ENCODE measurements at places on chromosomes 7 and 10.

DNA sequence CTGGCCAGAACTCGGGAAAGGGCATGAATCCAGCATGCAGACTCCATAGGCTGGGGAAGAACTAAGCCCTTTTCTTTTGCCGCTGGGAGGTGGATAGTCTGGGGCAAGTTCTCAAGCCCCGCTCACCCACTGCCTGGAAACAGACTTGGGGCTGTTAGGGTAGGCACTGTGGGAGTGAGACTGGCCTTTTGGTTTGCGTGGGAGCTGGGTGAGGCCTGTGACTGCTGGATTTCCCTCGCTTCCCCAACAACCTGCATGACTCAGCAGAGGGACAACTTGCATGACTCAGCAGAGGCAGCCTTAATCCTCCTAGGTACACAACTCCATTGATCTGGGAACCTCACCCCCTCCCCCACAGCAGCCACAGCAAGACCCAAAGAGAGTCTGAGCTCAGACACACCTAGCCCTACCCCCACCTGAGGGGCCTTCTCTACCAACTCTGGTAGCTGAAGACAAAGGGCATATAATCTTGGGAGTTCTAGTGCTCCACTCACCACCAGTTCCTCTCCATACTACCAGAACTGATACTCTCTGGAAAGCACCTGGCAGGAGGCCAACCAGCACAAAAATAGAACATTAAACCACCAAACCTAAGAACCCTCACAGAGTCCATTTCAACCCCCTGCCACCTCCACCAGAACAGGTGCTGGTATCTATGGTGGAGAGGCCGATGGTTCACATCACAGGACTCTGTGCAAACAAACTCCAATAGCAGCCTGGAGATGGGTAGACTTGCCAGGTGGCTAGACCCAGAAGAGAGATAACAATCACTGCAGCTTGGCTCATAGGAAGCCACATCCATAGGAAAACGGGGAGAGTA is 81.4 kb upstream of the LAMB4 start:
- DNase-seq, result peak; percentile 47

- no peak for DNase-seq
Observed at GRCh38 chr10:21912625-21913024, 90.9 kb downstream of the DNAJC1 start.

GRCh38 chr10:102159051-102159597 is 6.9 kb downstream of the NOLC1 start:
- no peak for DNase-seq

DNA sequence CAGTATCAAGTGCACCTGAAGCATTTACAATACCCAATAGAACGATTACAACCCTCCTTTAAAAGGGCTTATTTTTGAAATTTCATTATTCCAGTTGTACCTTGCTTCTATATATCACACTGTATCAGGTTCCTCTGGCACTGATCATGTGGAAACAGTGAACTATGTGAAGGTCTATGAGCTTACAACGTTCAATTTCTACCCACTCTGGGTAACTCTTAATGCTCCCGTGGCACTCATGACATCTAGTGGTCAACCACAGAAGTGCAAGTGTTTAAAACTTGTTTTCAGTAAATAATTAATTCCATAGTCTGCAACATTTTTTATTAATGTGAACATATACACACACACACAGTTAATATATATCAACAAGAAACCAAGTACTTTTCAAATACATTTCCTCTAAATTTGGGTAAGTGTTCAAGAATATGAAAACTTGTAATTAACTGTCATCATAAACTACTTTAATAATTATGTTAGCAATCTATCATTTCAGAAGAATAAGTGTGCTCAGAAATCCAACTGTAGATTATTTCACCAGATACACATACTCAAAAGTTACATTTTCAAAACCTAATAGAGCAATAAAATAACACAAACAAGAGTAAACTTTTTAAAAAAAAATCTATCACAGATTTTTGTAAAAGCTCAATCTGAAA is 61.0 kb downstream of the MPP7 start:
- DNase-seq, result peak; percentile 56

DNA sequence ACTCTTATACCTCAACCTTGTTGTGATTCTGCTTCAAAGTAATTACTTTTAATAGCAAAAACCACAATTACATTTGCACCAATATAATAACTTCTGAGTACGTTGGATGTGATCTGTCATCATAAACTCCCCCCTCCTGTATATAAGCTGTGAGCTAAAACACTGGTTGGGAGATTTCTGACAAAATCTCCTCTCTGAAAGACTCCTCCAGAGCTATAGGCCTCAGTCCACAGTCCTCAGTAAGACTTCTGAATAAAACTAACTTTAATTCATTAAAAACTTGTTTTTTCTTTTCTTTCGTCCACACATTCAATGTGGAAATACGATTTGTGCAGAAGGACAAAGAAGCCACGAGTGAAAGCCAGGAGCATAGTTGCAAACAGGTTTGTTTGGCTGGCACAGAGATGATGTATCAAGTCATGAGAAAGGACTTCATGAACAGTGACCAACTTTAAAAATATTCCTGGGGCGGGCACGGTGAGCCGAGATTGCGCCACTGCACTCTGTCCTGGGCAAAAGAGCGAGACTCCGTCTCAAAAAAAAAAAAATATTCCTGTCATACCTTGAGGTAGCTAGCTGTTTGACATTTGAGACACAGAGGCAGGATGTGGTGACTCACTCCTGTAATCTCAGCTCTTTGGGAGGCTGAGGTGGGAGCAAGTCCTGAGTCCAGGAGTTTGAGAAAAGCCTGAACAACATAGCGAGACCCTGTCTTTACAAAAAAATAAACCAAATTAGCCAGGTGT is 91.1 kb upstream of the ARHGAP21 start:
- DNase-seq, result peak; percentile 32

- no peak for DNase-seq
Observed at GRCh38 chr7:23449941-23450340, 20.4 kb downstream of the IGF2BP3 start.

- no peak for DNase-seq
Observed at GRCh38 chr7:133676805-133677370, 424.0 kb downstream of the EXOC4 start.

GRCh38 chr7:87345962-87346371 is 503 bp downstream of the CROT start:
- no peak for DNase-seq

DNA sequence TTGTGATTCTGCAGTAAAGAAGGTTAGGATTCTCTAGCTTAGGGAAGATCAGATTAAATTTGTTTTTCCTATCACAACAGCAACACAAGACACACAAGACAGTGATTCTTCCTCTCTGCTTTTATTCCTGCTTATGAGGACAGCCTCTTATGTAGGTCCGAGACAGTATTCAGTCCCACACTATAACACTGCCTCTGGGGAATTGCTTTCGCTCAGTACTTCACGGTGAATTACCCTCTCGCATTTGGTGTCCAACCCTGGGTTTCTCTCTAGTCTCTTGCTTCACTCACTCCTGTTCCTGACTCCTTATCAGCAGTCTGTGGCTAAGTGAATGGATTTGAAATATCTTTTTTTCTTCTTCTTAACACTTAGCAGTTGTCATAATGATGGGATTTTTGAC is 1.7 kb downstream of the HIF1AN start:
- DNase-seq, result no peak

DNA sequence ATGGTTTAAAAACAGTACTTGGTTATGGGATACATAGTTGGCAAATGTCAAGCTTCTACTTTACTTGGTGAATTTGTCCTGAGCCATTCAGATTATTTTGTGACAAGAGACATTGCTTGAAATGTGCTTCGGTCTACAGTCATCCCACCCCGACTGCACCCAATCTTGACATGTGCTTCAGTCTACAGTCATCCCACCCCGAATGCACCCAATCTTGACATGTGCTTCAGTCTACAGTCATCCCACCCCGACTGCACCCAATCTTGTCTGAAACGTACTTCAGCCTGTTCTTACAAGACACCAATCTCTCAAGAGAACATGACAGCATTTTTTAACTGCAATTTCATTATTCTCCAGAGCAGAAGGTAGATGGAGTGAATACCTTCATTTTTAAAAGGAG is 47.8 kb downstream of the PRKCQ start:
- DNase-seq, result no peak

DNA sequence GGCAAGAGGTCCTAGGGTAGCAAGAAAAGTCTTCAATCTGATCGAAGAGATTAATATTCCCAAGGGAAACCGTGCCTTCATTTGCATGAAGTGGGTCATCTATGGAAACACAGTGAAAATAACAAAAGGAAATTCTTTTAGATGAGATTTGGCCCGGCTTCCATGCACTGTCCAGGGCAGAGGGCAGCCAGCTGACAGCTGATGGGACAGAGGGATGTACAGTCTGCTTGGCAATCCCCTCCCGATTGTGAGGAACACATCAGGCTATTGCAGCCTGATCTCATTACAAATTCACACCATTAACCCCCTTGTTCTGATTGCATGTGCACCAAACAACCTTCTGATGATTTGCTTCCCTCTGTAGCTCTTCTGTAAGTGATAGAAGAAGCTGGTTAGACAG is 105.3 kb downstream of the FRMD4A start:
- DNase-seq, result no peak

DNA sequence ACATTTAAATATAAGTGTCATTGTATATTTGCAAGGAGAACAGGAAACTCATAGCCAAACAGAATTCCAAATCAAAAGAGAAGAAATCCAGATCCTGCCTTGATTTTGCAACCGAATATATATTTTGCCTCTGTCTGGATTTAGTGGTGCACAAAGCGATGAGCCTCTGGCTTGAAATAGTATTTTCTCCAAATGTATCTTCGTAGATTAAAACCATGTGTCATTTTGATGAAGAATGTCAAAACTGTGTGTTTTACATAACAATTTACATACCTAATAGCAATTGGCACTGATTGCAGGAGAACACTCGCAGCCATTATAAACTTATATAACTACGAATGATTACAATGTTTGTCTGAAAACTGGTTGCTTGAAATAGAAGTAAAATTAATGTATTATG is 156.4 kb downstream of the ARID5B start:
- DNase-seq, result no peak

DNA sequence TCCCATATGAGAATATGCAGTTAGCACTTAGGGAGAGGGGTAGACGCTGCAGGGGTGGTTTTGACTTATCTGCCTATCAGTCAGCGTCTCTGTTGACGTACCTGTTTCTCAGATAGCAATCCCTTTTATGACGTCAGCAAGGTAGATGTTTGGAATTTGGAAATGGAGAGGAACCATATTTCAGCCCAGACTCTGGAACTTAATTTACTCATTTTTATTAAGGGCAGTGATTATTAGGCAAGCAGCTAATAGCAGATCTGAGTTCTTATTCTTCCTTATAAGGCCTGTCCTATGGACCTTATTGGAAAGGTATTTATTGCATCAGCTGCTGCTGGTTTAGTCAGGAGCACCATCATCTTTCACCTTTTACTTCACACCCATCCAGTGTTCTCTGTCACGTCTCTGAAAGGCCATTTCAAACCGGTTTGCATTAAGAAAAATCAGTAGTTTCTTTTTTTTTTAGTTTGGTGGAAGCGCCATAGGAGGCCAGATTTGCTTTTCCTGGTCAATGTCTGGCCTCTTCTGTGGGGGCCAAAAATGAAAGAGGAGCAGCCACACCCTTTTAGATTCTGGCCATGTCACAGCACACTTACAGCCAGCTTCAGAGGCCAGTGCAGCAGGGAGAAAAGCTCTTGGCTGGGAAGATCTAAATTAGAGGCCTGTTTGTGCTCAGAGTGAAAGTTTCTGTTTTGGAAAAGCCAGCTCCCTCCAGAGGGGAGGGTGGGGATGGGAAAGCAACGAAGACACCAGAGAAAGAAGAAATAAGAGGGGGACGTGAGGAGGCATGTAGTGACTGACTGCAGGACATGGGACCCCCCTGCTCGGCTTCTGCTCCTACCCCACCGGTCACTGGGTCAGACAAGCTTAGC is 146.3 kb downstream of the TCF7L2 start:
- no peak for DNase-seq

DNA sequence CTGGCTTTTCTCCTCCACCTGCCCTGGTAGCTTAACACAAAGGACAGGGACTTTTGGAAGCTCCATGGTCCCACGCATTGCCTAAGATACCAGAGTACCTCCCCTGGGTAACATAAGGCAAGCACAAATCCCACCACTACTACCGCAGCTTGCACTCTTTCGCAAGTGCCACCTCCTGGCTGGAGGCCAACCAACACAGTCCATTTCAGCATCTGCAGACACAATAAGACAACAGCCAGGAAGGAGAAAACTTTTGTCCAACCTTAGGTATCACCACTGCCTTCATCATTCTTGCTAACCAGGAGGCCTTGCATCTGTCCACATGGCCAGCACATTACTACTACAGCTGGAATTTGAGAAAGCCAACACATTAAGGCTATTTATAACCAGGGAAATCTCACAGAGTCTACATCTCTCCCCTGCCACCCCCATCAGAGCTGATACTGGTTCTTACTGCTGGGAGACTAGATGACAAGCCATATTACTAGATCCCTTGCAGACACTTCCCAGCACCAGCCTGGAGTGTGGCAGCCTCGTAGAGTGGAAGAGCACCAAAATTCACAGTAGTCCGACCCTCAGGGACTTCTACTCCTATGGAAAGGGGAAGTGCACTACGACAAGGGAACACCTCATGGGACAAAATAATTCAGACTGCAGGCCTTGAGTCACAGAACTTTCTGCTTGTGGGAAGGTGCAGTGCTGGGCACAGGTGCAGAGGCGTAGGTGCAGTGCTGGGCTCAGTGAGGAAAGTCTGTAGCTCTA is 39.8 kb upstream of the CDK13 start:
- no peak for DNase-seq

GRCh38 chr10:3782451-3783315 is 2.3 kb downstream of the KLF6 start:
- DNase-seq, result peak; percentile 84

GRCh38 chr7:138864667-138865066 is 66.7 kb upstream of the ATP6V0A4 start:
- peak; percentile 68 for DNase-seq

DNA sequence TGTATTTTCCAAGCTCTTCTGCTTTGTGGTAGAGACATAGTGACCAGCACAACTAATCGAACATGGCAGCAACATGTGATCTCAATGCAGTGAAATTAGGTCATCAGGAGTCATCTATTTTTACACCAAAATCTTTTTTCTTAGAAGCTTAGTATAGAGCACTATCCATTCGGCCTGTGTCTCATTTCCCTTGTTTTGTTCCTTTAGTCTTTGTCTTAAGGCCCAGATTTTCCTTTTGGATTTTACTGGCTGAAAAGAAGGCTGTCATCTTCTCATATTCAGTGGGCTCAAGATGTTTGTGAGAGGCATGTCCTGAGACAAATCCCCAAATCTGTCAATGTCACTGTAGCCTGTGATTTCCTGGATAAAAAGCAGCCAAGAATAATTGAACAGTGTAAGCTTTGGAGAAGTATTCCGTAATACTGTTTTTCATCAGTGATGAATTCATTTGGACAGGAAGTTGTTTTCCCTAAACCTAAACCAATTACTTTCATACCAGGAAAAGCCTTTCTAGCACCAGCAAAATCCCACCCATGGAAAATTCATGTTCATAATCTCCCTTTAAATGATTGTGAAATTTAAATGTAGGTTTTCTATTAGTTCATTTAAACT is 55.2 kb downstream of the MAGI2 start:
- DNase-seq, result no peak

GRCh38 chr10:55374060-55374459 is 573.0 kb upstream of the PCDH15 start:
- DNase-seq, result no peak

DNA sequence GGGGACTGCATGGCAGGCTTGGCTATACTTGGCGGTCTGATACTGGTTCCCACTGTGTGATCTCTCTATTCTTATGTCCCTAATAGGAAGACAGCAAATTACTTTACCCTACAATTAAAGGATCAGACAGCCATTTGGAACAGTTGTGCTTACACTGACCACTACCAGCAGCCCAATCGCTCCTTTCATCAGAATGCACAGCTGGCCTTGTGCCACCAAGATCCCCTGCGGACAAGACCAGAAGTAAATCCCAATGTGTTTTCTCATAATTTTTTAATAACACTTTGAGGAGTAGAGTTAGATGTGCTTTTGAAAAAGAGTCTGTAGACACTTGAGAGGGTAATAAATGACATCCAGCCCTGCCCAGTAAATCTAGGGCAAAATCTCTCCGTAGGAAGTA is 297.2 kb upstream of the ZNF32 start:
- no peak for DNase-seq
